ENCODE measurements at places on chromosomes 3 and 15.

- no peak for DNase-seq
Measured at GRCh38 chr3:63808633-63809032, 10.5 kb upstream of the C3orf49 start.

GRCh38 chr3:74134831-74135230, 479.6 kb downstream of the CNTN3 start:
- no peak for DNase-seq

DNA sequence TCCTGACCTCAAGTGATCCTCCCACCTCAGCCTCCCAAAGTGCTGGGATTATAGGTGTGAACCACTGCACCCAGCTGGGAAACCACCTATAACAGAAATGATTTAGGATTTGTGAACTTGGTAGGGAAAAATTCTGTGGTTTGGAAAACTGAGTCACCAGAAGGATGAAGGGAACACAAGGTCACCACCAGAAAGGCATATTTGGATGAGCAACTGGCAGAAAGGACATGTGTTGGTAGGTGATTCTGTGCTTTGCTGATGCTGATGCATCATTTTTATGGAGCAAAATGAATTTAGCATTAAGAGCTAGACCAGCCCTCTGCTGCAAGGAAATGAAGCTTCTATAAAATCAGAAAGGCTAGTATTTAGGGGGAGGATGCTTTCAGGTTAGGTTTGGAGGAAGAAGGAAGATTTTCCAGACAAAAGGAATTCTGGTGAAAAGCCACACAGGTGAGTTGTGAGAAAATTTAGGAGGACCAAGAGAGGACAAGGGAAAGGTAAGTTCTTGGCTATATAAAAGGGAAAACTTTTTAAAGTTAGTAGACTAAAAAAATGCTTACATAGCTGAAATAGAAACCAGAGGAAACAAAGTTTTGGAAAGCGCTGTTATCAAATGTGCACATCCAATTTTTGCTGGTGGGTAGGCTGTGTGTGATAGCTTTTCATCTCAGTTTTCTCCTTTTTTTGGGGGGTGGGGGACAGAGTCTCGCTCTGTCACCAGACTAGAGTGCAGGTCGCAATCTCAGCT, 3.6 kb downstream of the PXK start:
- DNase-seq = no peak

DNA sequence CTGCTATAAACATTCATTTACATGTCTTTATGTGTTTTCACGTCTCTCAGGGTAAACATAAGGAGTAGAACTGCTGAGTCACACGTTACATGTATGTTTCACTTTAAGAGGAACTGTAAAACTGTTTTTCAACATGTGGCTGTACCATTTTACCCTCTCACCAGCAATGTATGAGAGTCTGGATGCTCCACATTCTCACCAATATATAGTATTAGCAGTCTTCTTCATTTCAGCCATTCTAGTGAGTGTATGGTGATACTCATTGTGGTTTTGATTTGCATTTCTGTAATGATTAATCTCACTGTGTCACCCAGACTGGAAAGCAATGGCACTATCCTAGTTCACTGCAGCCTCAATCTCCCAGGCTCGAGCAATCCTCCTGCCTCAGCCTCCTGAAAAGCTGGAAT, 37.1 kb downstream of the PHC3 start:
- DNase-seq = no peak

DNA sequence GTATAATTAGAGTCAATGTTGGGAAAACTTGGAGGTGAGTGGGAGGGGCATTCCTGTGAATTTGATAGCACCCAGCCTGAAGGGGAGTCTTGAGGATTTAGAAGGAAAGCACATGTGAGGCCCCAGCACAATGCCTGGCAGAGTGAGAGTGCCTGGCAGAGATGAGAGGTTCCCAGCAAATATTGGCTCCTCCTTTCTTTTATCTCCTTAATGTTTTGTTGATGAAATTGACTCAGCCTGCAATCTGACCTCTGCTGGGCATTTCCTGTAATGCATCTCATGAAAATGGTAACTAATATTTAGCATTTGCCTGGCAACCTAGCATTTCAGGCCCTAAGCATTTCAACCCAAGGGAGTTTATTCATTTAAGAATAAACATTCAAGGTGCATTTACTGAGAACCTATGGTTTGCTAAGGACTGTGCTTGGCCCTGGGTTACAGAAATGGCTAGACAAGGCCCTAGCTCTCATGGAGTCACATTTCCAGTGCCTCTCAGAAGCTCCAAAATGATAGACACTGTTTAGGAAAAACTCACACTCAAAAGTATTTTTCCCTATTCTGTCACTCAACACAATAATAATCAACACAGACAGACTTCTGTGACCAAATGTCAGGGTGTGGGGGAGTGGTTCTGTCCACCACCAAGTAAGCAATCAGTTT, 19.0 kb downstream of the PDHB start:
- DNase-seq = peak; percentile 37

DNA sequence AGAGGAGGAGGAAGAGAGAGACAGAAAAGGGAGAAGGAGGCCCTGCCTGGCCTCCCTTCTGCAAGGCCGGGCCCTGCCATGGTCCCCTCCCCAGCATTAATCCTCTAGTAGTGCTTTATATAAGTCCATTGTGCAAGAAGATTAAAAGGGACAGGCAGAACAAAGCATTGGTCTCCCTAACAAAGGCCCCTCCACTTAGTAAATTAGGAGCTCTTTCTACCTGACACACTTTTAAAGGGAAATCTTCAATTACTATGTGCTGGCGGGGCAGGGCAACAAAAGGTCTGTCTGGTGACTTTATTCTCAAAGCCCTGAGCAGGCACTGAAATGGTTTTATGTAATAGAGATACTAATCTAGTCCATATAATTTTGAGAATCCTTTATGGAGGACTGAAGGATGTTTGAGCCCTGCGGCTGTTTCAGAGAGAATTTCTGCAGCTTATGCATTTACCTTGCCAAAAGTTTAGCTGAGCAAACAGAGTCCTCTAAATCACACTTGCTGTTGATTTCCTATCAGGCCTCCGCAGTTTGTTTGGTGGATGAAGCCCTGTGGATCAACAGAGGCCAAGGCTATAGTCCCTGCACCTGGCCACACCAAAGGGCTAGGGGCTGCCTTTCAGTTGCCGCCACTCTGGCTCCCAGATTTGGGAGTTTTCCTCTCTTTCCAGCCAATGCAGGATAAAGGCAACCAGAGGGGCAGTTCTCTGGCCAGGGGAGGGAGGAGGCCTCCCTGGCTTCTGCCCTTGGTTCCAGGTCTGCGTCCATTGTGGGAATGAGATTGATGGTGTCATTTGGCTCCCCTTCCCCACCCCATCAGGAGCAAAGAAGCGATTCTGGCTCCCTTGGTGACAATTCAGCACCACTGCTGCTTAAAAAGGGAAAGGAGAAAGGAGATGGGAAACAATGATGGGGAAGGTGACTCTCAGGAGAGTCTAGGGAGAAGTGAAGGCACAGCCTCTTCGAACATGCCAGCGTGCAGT, 148.0 kb downstream of the MEGF11 start:
- no peak for DNase-seq

DNA sequence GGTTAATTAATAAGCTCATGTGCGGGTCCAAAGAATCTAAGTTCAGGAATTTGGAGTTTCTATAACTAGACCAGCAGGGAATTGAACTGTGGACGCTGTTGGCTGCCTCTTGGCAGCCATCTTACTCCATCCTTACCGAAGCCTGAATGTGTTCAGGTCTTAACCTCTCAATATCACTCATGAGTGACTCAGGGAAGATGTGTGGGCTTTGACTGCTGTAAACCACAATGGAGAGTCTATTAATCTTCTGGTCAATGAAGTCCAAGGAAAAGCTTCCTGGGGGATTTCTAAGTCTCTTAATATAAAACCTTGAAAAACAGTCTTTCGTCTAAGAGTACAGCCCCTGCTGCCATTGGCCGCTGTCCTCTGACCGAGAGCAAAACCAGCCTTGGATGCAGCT, 46.7 kb upstream of the OXTR start:
- no peak for DNase-seq

GRCh38 chr3:157204880-157205279, 44.9 kb upstream of the CCNL1 start:
- no peak for DNase-seq

GRCh38 chr3:169836942-169837275, 24.2 kb upstream of the LRRC34 start:
- DNase-seq = no peak

DNA sequence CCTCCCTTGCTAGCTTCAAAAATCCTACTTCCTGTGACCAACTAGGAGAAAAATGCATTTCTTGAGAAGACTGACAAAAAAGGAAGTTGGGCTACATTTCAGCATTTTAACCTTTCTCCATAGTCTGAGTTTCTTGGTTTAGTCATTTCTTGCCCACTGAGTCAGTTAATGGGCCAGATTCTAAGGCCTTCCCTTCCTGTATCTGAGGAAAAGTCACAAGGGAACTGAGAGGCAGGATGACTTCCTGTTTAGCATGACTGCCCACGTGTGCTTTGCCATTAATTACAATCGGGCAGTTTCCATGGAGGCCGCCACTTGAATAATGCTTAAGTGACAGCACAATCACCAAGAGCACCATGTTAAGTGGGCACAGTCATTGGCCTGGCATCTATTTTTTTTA, 794.4 kb upstream of the LMCD1 start:
- DNase-seq = no peak

- DNase-seq = no peak
Measured at GRCh38 chr3:59027607-59028006, 22.2 kb downstream of the CFAP20DC start.

- no peak for DNase-seq
Measured at GRCh38 chr3:9056581-9056980, 93.3 kb upstream of the RAD18 start.

- no peak for DNase-seq
Measured at GRCh38 chr15:92091155-92091734, 237.7 kb downstream of the SLCO3A1 start.

DNA sequence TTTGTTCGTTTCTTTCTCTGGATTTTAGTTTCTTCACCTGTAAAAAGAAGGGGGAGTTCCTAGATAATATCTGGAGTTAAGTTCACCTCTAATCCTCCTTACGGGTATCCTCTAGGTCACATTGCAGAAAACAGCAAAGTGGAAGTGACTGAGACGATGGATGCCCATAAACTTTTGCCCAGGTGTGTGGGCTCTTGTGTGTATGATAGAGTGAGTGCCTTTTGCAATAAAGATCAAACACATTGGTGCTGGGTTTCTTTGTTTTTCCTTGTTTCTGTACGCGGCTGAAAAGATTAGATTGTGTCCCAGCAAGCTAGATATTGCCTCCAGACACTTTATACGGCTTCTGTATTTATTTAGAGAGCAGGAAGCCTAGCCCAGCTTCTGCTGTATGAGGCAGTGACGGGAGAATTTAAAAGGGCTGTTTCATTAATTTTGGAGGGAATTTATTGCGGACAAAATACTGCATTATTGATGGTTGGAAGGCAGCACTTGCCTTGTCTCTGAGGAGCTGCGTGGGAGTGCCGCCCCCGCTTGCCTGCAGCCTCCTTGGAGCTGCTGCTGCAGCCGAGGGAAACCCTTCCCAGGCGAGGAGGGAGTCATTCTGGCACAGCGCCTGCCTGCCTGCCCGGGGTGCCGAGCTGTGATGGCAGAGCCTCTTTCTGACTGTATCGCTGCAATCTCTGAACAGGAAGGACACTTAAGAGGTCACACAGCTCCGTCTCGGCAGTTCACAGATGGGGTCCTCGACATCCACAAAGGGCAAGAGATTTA, 38.5 kb downstream of the PYDC2 start:
- DNase-seq = no peak

DNA sequence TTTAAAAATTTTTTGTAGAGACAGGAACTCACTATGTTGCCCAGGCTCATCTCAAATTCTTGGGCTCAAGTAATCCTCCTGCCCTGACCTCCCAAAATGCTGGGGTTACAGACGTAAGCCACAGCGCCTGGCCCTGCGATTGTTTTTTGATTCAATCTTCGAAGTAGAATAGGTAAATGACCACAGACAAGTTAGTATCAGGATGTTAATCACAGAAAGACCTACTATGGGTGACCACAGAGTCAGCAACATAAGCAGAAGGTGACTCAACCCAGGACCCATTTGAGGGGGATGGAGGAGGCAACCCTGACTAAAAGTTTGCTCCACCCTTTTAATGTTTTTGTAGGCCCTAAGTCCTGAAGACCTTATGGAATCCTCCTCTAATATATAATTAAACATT, 10.0 kb upstream of the USP3 start:
- DNase-seq = no peak

DNA sequence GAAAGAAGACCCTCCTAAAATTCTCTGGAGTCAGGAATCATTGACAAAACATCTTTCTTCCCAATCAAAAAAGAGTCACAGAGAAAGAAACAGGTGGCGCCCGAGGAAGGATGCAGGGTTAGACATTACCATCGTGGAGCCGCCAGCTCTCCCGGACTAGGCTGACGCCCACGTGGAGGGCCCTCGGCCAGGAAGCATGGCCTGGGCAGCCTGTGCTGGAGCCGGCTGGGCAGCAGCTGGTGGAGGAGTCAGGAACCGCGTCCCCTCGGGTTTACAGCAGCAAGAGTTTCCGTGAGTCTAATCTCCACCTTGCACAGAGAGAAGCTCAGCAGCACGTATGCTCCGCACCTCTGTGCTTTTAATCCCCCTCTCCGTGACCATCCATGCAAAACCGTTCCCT, 533.7 kb upstream of the ATP11B start:
- no peak for DNase-seq

DNA sequence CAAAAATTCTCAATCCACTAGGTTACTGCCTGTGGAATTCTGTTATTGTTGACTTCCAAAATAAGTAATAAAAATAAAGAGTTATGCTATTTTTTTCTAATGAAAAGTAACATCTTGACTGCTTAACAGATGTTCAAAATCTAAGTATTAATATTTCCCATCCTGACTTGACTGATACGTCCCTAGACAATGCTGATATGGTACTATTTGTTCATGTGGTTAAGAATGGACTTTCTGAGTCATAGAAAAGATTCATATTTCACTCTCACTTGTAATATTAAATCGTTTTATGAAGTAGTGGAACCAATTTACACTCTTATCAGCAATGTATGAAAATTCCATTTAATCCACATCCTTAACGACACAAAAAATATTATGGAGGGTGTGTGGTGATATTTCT, 104.8 kb upstream of the PLSCR5 start:
- DNase-seq = no peak

GRCh38 chr3:56366641-56367162, 101.6 kb downstream of the ERC2 start:
- DNase-seq = no peak

GRCh38 chr3:43181202-43181821, 75.4 kb upstream of the POMGNT2 start:
- peak; percentile 32 for DNase-seq

GRCh38 chr3:16294844-16295243, 29.8 kb downstream of the OXNAD1 start:
- no peak for DNase-seq

- no peak for DNase-seq
Measured at GRCh38 chr15:58770519-58770856, 614 bp upstream of the MINDY2 start.

DNA sequence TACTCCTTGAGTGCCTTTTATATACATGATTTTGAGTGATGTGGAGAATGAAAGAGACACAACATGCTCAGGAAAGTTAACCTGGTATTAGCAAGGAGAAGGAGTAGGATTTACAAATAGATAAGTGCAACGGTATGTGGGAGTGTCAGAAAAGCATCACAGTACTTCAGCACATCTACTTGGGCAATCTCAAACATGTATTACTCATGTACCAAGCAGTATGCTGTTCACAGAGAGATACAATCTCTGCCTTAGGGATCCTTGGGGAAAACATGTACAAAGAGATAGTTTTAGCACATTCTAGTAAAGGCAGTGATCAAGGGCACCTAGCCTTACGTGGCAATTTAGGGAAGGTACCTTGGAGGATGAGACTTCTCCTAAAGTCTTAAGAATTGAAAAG, 146.5 kb downstream of the FILIP1L start:
- DNase-seq = no peak

GRCh38 chr3:52198643-52199608, 966 bp downstream of the ALAS1 start:
- no peak for DNase-seq

All from activated T-helper 2 cell treated with anti-CD3 and anti-CD28 coated beads, Interferon-gamma antibody, Interleukin-2, Interleukin-4, amounts not matched to agents 10 μg/mL and 5 μg/mL and 100 μg/mL, durations not matched to agents 14 hours and 24 hours and 36 hours (primary cell).